ENCODE measurements at places on chromosomes 12 and 14.

DNA sequence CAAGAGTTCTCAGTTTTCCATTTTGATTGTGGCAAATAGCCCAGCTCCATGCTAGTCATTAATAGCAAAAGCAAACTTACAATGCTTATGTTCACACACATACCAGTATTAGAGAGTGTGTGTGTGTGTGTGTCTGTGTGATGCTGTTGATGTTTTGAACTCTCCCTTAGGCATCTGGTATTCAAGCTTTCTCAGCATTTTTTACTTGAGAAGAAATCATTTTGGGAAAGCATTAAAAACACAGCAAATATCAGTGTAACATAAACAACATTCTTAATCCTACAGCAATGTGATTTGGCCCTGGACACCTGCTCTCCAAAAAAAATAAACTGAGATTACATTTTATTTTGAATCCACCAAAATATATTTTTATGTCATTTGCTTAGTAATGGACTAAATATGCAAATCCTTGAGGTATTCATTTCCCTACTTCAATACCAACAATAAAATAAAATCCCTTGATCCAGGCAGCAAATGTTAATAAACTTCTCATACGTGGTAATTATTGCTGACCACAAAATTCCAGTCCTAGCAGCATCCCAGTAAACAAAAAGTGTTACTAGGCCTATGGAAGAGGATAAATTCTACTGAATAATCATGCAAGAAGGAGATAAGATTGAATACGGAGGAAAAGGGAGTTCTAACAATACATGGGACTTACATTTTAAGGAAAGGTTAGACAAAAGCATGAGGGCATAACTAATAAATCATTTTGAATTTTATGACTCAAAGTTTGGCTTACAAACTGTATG is 249.5 kb upstream of the CLEC14A start:
- no peak for DNase-seq

- no peak for DNase-seq
These were observed 56.4 kb upstream of the RERGL start for GRCh38 chr12:18146363-18146762.

GRCh38 chr12:71164166-71164565 is 6.4 kb upstream of the TSPAN8 start:
- DNase-seq: no peak

DNA sequence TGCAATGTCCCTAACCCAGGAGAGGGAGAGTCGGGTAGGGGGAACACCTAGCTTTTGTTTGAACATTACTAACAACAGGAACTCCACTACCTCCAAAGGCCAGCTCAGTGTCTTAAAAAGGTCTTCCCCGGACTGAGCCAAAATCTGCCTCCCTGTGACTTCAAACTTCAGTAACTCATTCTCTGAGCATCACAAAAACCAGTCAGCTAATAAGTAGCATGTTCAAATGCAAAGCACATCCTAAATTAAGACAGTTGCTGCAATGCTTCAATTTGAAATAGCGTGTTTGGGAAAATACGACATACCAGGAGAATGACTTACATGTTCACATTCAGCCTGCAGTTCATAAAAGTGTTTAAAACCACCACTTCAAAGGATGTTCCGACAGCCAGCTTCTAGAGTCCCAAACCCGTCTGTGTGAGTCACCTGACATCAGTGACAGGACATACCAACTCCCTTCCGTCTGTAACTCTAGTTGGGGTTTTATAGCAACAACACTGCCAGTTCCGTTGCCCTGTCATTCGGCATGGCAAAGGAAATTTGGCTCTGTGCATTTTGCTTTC is 13.0 kb downstream of the ZFP36L1 start:
- no peak for DNase-seq

- DNase-seq: no peak
These were observed 7.8 kb downstream of the IKZF4 start for GRCh38 chr12:56028511-56029165.

GRCh38 chr14:90005939-90006530 is 50.3 kb downstream of the TDP1 start:
- no peak for DNase-seq

- DNase-seq: no peak
These were observed 37.6 kb downstream of the SPATA7 start for GRCh38 chr14:88422919-88423650.

- DNase-seq: no peak
These were observed 18.9 kb downstream of the PITPNM2 start for GRCh38 chr12:123131879-123132402.

DNA sequence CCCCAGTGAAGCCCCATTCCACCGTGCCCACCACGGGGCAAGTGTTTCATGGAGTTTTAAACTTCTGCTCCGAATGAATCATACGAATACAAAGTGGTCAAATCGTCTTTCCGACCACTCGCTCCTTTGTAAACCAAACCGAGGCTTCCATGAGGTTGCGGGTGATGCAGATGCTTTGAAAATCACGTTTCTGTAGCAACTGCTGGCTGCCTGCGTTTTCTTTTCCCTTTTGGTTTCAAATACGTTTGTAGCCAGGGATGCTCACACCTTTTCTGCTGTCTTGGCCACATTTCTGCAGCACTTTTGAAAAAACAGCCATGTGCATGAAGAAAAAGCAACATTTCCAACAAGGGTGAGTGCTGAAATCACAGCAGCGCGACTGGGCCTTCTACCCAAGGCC is 33.7 kb downstream of the RFLNA start:
- DNase-seq: no peak

GRCh38 chr14:75340921-75341320 is 62.3 kb downstream of the FOS start:
- no peak for DNase-seq

DNA sequence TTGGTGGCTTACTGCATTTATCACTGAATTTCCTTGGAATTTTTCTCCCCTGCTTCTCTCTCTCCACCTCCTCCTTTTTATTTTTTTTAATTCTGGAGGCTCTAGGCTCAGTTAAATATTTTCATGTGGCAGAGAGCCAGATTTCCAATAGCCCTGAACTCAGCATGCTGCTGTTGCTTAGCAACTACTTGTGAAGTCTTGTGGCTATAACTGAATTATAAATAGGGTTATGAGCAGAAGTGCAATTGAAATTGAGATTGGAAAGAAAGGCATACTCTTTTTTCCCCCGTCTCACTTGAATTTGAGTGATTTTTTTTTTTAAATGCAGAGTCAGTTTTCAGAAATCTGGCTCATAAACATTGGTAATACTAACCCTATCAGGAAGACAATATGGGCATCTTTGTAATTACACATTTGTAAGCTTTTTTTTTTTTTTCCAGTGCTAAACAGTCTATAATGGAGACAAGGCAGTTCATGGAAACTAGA is 38.3 kb downstream of the ATF7IP start:
- DNase-seq: no peak

DNA sequence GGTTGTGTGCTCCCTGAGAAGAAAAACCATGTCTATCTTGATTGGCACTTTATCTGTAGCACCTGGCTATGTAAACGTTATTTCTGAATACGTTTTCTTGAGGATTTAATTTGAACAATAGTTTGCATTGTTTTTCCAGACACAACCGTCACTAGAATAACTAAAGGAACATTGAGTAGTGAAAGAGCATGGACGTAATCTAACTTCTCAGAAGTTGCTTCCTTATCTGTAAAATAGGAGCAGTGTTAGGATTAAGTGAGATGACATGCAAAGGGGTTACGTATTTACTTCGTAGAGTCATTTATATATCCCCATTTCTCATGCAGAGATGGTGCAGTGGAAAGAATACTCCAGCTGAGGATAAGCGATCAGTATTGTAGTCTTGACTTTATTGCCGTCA is 8.1 kb downstream of the AEBP2 start:
- no peak for DNase-seq

- no peak for DNase-seq
These were observed 16.5 kb downstream of the CCER1 start for GRCh38 chr12:90938451-90938850.

DNA sequence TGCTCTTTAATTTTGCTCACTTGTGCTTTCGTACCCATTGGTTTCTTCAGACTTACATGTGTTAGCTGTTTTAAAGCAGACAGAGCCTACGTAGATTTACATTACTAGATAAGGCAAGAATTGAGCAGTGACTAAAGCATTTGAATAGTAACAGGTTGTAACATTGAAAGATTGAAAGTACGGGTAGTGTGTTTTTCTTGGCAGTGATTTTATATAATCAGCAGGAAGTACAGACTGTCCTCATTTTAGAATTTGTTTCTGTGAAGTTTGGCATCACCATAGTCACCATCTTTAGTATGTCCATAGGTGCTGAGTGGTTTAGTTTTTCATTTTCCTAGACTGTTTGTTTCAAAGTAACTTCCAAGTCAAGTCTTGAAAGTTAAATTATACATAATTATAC is 14.0 kb downstream of the RTRAF start:
- no peak for DNase-seq

- no peak for DNase-seq
These were observed 2.7 kb downstream of the TCTN1 start for GRCh38 chr12:110616471-110617115.

DNA sequence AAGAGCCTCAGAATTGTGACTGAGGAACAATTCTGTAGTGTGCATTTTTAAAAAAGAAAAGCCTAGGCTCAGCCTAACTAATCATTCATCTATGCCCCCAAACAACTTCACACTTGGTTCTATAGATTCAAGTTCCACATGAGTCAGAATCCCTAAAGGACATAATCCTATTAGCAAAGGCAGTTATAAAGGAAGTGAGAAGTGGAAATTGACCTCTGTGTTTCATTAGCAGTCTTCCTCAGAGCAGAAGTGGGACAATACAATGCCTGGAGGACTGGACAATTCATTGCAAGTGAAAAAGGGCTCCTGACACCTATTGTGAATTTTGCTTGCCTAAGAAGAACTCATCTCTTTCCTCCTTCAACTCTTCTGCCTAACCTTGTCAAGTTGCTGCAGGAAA is 222.3 kb downstream of the PTPRO start:
- no peak for DNase-seq
